Ureter (tissue), 1 donor: ENCODE measurements at places on chromosomes 6 and 20.

- DNase-seq: no peak
These were observed 1.4 kb downstream of the NNAT start for GRCh38 chr20:37522260-37523011.

DNA sequence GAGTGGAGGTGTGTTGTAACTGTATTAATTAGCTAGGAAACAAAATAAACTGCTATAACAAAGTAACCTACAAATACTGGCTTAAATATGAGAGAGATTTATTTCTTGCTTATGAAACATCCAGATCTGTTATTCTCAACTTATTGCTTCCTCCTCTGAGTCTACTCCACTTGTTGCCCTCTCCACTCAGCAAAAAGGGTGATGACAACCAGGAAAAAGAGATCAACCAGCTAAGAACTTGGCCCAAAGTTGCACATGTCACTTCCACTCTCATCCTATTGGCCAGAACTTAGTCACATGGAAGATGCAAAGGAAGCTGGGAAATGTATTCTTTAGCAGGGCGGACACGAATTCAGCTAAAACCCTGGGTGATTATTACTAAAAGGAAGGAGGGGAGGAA is 5.2 kb upstream of the TP53RK start:
- no peak for DNase-seq

- DNase-seq: peak; percentile 81
These were observed 481 bp downstream of the SERPINB6 start for GRCh38 chr6:2970753-2971419.

DNA sequence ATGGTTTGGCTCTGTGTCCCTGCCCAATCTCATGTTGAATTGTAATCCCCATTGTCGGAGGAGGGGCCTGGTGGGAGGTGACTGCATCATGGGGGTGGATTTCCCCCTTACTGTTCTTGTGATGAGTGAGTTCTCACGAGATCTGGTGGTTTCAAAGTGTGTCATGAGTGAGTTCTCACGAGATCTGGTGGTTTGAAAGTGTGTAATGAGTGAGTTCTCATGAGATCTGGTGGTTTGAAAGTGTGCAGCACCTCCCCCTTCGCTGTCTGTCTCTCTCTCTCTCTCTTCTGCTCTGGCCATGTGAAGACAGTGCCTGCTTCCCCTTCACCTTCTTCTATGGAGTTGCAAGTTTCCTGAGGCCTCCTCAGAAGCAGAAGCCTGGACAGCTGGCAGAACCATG is 87.6 kb downstream of the MYLK4 start:
- DNase-seq: no peak

DNA sequence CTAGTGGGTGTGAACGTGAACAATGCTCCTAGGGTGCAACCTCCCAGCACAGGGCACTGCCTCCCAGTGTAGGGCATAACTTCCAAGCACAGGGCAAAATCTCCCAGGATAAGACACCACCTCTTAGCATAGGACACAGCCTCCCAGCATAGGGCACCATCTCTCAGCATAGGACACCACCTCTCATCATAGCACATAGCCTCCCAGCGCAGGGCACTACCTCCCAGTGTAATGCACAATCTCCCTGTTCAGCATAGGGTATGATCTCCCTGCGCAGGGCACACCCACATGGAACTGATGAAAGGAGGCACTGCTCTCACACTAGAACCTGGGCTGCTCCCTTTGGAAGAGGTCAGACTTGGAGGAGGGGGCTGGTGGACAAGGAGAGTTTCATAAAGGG is 21.3 kb upstream of the CST1 start:
- no peak for DNase-seq

DNA sequence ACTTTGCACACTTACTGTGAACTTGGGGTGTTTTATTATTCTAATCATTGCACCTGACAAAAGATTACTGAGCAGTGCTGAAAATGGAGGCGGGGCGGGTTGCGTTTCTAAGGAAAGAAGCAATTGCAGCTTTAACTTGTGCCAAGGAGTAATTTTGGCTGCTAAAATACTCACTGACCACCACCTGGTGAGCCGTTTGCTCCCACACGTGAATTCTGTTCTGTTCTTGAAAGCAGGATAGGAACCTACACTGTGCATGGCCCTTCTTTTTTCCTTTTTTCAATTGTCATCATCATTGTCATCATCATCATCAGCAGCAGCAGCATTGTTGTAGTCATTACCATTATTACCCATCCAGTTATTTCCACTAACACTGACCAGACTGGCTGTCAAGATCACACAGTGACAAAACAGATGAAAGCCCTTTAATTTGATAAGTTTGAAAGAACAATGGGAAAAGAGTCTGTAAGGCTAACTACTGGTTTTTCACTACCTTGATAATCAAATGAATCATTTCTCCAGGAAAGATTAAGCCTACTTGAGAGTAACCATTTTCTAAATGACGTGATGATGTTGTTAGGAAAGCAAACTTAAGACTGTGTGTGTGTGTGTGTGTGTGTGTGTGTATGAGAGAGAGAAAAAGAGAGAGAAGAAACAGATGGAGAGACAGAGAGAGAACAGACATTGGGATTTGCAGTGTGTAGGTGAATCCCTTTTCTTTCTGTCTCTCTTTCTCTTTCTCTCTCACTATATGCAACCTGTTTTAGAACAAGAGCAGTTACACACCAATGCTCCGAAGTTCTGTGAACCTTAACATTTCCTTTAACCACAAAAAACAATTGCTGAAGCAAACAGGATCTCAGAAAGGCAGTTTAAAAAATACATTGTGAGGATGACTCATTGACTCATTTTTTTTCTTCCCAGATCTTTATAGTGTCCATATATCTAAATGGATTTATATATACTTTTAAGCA is 3.8 kb downstream of the RIPOR2 start:
- no peak for DNase-seq

GRCh38 chr6:75204959-75205775 is 686 bp downstream of the COL12A1 start:
- DNase-seq: peak; percentile 56

GRCh38 chr6:91653895-91654294 is 1067.0 kb upstream of the MAP3K7 start:
- DNase-seq: no peak
